ENCODE measurements at places on chromosomes 3 and 15.
A peak's percentile ranks its signal among the peaks of the same experiment; 100 is the strongest.

DNA sequence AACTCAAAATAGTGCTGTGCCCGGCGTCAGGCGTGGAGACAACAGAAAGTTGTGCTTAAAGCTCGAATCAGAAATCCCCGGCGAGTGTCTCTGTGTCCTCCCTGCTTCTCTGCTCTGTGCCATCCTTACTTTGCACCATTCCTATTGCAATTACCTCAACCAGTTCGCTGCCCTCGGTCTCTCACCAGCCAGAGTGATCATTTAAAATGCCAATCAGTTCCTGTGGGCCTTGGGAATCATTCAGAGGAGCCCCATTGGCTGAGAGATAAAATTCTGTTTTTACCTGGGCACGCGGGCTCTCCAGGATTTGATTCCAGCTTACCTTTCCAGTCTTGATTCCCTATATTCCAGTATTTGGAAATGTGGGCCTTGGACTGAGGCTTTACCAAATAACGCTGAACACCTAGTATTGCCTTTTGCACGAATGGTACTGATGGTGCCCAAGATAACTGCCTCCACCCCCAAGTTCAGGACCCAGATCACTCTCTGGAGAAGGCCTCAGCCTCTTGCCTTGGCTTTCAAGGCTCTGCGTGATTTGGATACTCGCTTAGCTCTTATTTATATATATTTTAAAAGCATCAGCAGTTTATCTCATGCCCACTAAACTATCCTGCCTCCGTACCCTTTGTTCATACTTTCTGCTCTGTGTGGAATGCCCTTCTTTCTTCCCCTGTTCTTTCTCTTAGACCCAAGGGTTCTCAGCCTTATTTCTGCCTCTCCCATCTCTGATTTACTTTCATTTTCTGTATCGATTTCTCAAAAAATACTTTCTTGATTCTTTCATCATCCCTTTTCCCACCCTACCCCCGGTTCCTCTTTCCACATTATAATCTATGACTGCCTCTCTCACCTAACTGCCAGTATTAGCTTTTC is 863 bp downstream of the PSMA4 start:
- peak; percentile 33 for DNase-seq

GRCh38 chr15:96274698-96275097 is 55.8 kb upstream of the NR2F2 start:
- no peak for DNase-seq

DNA sequence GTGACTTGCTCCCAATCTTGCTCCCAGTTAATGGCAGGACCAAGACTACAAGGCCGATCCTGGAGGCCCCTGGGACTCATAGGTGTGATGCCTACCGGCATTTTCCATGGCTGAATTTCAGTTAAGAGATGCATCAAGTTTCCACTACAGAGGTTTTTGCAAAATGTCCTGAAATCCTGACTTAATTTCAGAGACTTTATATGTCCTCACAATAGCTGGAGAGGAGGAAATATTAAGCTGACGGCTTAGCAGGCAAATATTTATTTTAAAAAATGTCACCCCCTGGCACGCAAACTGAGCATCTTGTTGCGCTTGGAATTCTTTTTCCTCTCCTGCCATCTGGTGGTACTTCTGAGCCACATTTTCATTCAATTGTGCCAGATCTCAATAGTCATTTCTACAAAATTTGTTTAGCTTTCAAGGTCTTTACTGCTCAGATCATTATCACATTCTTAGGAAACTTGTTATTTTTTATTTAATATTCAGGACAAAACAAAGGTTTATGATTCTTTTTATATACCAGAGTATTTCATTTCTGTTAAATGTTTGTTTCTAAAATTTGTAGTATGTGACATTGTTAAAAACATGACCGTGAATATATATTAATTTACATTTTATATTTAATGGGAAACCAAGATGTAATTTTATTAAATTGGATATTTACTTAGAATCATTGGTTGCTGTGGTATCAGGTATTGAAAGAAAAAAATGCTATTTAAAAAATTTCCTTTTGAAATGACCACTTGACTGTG is 189.2 kb upstream of the THRB start:
- DNase-seq, result no peak

DNA sequence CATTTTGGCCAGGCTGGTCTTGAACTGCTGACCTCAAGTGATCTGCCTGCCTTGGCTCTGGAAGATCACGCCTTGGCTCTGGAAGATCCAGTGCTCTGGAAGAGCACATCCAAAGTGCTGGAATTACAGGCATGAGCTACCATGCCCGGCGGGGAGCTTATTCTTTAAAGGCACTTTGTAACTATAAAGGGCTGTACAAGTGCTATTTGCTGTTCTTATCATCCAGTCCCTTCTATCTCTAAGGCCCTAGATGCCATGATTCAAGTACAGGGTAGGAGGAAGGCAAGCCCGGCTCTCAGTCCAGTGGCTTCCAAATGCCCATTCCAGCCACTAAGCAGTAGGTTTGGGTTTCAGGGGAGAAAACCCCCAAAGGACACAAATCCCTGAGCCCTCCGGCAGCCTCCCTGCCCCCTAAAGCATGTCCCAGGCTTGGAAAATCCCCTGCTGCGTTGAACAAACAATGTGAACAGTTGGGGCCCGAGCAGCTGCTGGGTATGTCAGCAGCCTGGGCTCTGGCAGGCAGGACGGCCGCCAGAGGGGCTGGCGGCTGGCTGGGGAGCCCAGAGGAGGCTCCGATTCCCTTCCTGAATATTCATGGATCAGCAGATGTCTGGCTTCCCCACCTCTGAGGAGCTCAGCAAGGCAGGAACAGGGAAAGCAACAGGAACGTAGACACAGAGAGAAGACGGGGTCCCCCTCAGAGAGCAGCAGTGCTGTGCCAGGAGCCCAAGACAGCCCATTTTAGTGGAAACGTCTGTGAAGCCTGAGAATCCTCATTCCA is 7.7 kb downstream of the IGDCC4 start:
- no peak for DNase-seq

GRCh38 chr15:25568751-25569150 is 129.9 kb upstream of the UBE3A start:
- no peak for DNase-seq

- DNase-seq, result no peak
Observed at GRCh38 chr3:128355543-128355919, 111.2 kb downstream of the DNAJB8 start.

GRCh38 chr3:159977295-159977694 is 11.3 kb upstream of the IL12A start:
- DNase-seq, result no peak

- DNase-seq, result no peak
Observed at GRCh38 chr3:10518506-10519150, 13.2 kb upstream of the ATP2B2 start.

All from activated CD4-positive, alpha-beta memory T cell treated with anti-CD3 and anti-CD28 coated beads, Interleukin-2, amount 10 ng/mL, durations not matched to agents 7 days and 5 days (primary cell).